Activated CD4-positive, alpha-beta memory T cell treated with anti-CD3 and anti-CD28 coated beads for 36 hours (primary cell): ENCODE measurements at places on chromosomes 3 and 15. TPM values are rescaled to one million over a fixed set of nuclear protein-coding genes. Genes with fewer than 3 reads are reported as not detected.

GRCh38 chr15:52019394-52020220, 588 bp downstream of the MAPK6 start:
- DNase-seq: peak; percentile 81
- peak overlapping the region; percentile 99 for H3K27ac ChIP-seq
- H3K36me3 ChIP-seq: peaks cover 9% of the 10 kb centered on the region
- peaks cover 38% of the 10 kb centered on the region for H3K4me1 ChIP-seq
- peak overlapping the region; percentile 98 for H3K4me3 ChIP-seq

- H3K27me3 ChIP-seq: peaks cover 29% of the 10 kb centered on the region
- H3K36me3 ChIP-seq: no peaks in the 10 kb centered on the region
- no peak overlapping the region for H3K4me3 ChIP-seq
Observed at GRCh38 chr15:48936666-48937065, 27.1 kb downstream of the SHC4 start.

DNA sequence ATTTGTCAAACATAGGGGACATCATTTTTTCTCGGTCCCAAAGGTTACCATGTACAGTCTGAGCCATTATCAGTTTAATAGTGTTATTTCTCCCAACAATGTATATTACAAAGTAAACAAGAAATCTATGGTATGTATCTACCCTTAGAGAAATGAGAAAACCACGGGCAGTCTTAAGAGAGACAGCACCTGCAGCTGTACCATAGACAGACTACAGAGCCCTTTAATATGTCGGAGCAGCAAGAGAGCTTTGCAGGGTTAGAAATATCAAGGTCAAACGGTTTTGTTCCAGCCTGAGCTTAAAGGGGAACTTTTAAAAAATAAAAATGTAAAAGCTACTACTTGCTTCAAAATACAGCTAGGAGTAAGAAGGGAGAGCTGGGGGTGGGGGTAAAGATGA, 53.2 kb downstream of the SH3BP5 start:
- H3K4me3 ChIP-seq: no peak overlapping the region
- H3K4me1 ChIP-seq: peaks cover 84% of the 10 kb centered on the region
- peaks cover 6% of the 10 kb centered on the region for H3K36me3 ChIP-seq
- no peak for DNase-seq

DNA sequence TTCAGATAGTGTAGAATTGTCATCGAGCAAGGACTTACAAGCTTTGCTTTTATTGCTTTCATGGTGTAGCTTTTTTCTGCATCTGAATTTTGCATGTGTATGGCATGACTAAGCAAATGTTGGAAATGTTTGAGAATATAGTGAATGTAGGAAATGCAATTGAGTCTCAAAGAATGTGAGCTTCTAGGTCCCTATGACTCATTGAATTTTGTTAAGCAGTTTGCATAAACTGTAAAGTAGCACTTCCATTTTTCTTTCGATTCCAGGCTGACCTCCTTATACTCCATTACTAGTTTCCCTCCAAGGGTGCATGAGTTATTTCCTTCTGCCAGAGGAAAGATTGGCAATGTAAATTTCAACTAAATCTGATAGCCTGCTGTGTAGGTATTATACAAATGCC, 619.2 kb downstream of the DIPK2A start:
- H3K4me1 ChIP-seq: no peaks in the 10 kb centered on the region
- DNase-seq: no peak
- no peak overlapping the region for H3K27ac ChIP-seq
- no peak overlapping the region for H3K4me3 ChIP-seq

DNA sequence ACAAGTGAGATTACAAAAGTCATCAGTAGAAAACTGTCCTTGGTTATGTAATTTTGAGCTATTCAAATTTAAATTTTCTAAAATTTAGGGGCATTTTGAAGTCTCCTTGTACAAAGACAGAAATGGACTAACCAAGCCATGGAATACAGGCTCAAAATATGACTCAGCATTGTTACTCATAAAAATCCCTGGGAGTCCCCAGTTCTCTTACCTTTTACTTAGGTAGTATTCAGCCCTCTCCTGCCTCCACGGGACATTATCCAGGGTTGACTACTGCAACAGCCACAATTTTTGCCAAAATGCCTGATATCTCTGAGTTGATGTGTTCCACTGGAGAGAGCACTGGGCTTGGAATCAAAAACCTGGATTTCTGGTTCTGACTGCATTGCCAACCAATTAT, 25.0 kb downstream of the CLDN18 start:
- no peak overlapping the region for H3K27ac ChIP-seq
- H3K27me3 ChIP-seq: peaks cover 17% of the 10 kb centered on the region
- H3K36me3 ChIP-seq: no peaks in the 10 kb centered on the region
- no peaks in the 10 kb centered on the region for H3K4me1 ChIP-seq

- H3K27ac ChIP-seq: no peak overlapping the region
- no peak overlapping the region for H3K4me3 ChIP-seq
- no peaks in the 10 kb centered on the region for H3K4me1 ChIP-seq
- DNase-seq: no peak
- H3K27me3 ChIP-seq: no peaks in the 10 kb centered on the region
Observed at GRCh38 chr15:48785195-48785594, 25.7 kb downstream of the CEP152 start.

Gene TMEM212
- not detected for total RNA-seq

Gene RLBP1
- total RNA-seq: not detected
